ENCODE measurements at places on chromosomes 3 and 15. TPM values are rescaled to one million over a fixed set of nuclear protein-coding genes. Genes with fewer than 3 reads are reported as not detected.

MST1 gene
- 7.6 TPM for total RNA-seq

ASTE1 gene
- 9.5 TPM for total RNA-seq

RASL12 gene
- total RNA-seq: not detected

FSD2 gene
- not detected for total RNA-seq

TUSC7 gene
- not detected for total RNA-seq

NTRK3 gene
- total RNA-seq: 1.6 TPM

OPA1 gene
- total RNA-seq: 91.2 TPM

CIB2 gene
- 1.5 TPM for total RNA-seq

KBTBD8 gene
- total RNA-seq: 16.8 TPM

RAB6B gene
- total RNA-seq: 0.07 TPM

MORC1 gene
- not detected for total RNA-seq

GPR87 gene
- total RNA-seq: 1.0 TPM

ACTC1 gene
- not detected for total RNA-seq

GP9 gene
- not detected for total RNA-seq

SATB1 gene
- 571 TPM for total RNA-seq

CEMIP gene
- not detected for total RNA-seq

GMNC gene
- not detected for total RNA-seq

BTLA gene
- total RNA-seq: 33.7 TPM

CCR8 gene
- 5.7 TPM for total RNA-seq

EOMES gene
- total RNA-seq: 7.4 TPM

CLDN11 gene
- not detected for total RNA-seq

ADGRG7 gene
- total RNA-seq: not detected

CFAP100 gene
- total RNA-seq: not detected

TF gene
- total RNA-seq: 0.02 TPM

ARRDC4 gene
- 1.0 TPM for total RNA-seq

PCSK6 gene
- 4.7 TPM for total RNA-seq

SNX22 gene
- total RNA-seq: 1.1 TPM

ARHGEF3 gene
- total RNA-seq: 54.4 TPM

PLAAT1 gene
- total RNA-seq: not detected

C3orf52 gene
- total RNA-seq: 13.0 TPM

PIERCE2 gene
- not detected for total RNA-seq

RTP1 gene
- not detected for total RNA-seq

SLC12A1 gene
- not detected for total RNA-seq

P2RY14 gene
- 2.5 TPM for total RNA-seq

MEX3B gene
- total RNA-seq: 1.1 TPM

KCNMB2 gene
- total RNA-seq: not detected

PARP15 gene
- 12.1 TPM for total RNA-seq

OR4M2 gene
- not detected for total RNA-seq

GPR156 gene
- total RNA-seq: not detected

ULK4 gene
- total RNA-seq: 6.3 TPM

ANKRD63 gene
- total RNA-seq: not detected

DZIP1L gene
- 0.09 TPM for total RNA-seq

Measured in activated CD4-positive, alpha-beta T cell treated with anti-CD3 and anti-CD28 coated beads, Interleukin-2, amount 10 ng/mL, durations not matched to agents 24 days and 14 days (primary cell).